T-cell (primary cell): ENCODE measurements at places on chromosomes 12 and 14. TPM values are rescaled to one million over a fixed set of nuclear protein-coding genes. Genes with fewer than 3 reads are reported as not detected.

DNA sequence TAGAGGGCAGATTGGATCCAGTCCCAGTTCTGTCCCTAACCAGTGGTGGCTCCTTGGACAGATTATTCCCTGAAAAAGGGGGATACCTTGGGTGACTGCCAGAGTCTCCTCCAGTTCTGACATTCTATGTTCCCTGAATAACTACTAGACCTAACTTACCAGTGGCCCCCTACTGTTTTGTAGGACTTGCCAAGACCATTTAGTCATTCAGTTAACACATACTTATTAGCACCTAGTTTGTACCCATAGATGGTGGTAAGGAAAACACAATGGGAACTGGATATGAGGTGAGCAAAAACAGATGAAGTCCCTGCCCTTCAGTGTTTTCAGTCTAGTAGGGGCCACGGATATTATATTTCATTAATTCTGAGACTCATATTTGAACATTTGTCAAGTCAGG, 3.5 kb downstream of the PRPF40B start:
- H3K4me3 ChIP-seq: no peak overlapping the region
- H3K27me3 ChIP-seq: no peaks in the 10 kb centered on the region
- H3K4me1 ChIP-seq: peaks cover 12% of the 10 kb centered on the region
- DNase-seq: no peak
- no peak overlapping the region for H3K27ac ChIP-seq

- H3K36me3 ChIP-seq: no peaks in the 10 kb centered on the region
- H3K27ac ChIP-seq: no peak overlapping the region
- no peak for DNase-seq
- no peaks in the 10 kb centered on the region for H3K27me3 ChIP-seq
Measured at GRCh38 chr14:85616386-85616885, 86.5 kb downstream of the FLRT2 start.

DNA sequence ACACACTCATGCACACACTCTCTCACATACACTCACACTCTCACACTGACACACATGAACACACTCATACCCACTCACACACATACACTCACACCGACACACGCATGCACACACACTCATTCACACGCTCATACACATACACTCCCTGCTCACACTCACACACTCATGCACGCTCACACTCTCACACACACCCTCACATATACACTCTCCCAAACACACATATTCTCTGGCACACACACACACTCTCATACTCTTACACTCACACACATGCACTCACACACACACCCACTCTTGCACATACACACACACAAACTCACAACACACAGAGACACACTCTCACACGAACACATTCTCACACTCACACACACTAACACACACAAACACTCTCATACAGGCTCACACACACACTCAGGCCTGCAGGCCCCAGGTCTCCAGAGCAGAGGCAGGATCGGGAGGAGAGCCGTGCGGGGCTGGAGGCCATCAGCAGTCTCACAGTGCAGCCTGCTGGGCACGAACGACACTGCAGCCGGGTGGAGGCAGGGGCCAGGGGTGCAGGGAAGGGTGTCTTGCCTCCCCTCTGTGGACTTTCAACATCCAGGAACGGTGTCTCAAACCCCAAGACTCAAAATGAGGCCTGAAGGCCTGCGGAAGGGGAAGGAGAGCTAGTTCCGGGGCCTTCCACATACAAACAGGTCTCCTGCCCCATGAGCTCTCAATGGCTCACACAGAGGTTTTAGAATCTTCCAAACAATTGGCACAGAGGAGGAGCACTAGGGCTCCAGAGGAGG, 148.7 kb downstream of the ANO2 start:
- H3K27me3 ChIP-seq: peaks cover 19% of the 10 kb centered on the region
- DNase-seq: peak; percentile 4
- no peaks in the 10 kb centered on the region for H3K36me3 ChIP-seq

DNA sequence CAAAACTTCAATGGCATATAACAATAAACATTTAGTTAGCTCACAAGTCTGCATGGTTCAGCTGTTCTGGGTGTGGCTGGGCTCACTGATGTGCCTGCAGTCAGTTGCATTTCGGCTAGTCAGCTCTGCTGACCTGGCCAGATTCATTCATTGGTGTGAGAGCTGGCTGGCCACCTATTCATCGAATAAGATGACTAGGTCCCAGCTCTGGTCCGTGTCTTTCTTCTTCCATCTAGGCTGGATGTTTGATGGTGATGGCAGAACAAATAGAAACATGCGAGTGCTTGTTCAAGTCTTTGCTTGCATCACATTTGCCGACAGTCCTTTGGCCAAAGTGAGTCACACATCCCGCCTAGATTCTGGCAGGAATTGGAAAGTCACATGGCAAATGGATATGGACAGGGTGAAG, 203.3 kb upstream of the CRY1 start:
- no peak overlapping the region for H3K4me3 ChIP-seq
- no peaks in the 10 kb centered on the region for H3K36me3 ChIP-seq
- H3K4me1 ChIP-seq: peaks cover 7% of the 10 kb centered on the region
- H3K27ac ChIP-seq: no peak overlapping the region
- DNase-seq: no peak

GRCh38 chr12:211639-212414, 2.1 kb downstream of the SLC6A12 start:
- H3K27me3 ChIP-seq: no peaks in the 10 kb centered on the region
- DNase-seq: no peak
- H3K27ac ChIP-seq: no peak overlapping the region

- H3K4me3 ChIP-seq: no peak overlapping the region
- no peaks in the 10 kb centered on the region for H3K36me3 ChIP-seq
- H3K27ac ChIP-seq: no peak overlapping the region
- H3K4me1 ChIP-seq: no peaks in the 10 kb centered on the region
Measured at GRCh38 chr12:81222846-81223592, 145.1 kb downstream of the ACSS3 start.

GRCh38 chr14:47328376-47328775, 347.0 kb downstream of the MDGA2 start:
- no peaks in the 10 kb centered on the region for H3K36me3 ChIP-seq
- no peak overlapping the region for H3K4me3 ChIP-seq
- H3K4me1 ChIP-seq: no peaks in the 10 kb centered on the region

Gene NRL
- total RNA-seq: 3.4 TPM

GRCh38 chr12:14774906-14775635, 28.2 kb downstream of the WBP11 start:
- H3K4me1 ChIP-seq: peaks cover 33% of the 10 kb centered on the region
- no peak for DNase-seq
- peak overlapping the region; percentile 81 for H3K27ac ChIP-seq
- H3K36me3 ChIP-seq: no peaks in the 10 kb centered on the region

Gene AKAP3
- 2.9 TPM for total RNA-seq

Gene PLEKHD1
- total RNA-seq: 0.28 TPM

DNA sequence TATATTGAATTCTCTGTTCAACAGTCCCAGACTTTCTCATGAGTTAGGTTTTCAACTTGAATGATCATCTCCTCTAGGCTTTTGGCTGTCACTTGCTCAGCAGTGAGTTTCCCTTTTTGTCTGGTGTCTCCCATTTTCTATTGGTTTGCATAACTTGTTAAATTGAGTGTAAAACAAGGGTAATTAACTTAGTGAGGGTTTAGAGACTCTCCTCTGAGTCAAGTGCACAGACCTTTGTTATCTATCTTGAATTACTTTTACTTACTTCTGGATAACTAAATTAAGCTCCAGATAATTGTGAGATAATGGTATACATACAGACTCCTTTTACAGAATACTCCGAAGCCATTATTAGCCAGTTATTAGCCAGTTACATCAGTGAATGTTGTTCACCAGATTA, 22.0 kb downstream of the MLXIP start:
- H3K27me3 ChIP-seq: no peaks in the 10 kb centered on the region
- no peak overlapping the region for H3K4me3 ChIP-seq
- H3K27ac ChIP-seq: peak overlapping the region; percentile 71
- H3K36me3 ChIP-seq: no peaks in the 10 kb centered on the region

- H3K27ac ChIP-seq: no peak overlapping the region
- H3K27me3 ChIP-seq: no peaks in the 10 kb centered on the region
- H3K4me1 ChIP-seq: no peaks in the 10 kb centered on the region
- H3K4me3 ChIP-seq: no peak overlapping the region
Measured at GRCh38 chr12:124663206-124663605, 95.8 kb upstream of the NCOR2 start.

Gene SDR9C7
- total RNA-seq: not detected

GRCh38 chr14:88196925-88197324, 126.1 kb downstream of the KCNK10 start:
- DNase-seq: no peak
- H3K4me3 ChIP-seq: no peak overlapping the region
- no peaks in the 10 kb centered on the region for H3K4me1 ChIP-seq
- H3K36me3 ChIP-seq: no peaks in the 10 kb centered on the region
- H3K27me3 ChIP-seq: peaks cover 7% of the 10 kb centered on the region

DNA sequence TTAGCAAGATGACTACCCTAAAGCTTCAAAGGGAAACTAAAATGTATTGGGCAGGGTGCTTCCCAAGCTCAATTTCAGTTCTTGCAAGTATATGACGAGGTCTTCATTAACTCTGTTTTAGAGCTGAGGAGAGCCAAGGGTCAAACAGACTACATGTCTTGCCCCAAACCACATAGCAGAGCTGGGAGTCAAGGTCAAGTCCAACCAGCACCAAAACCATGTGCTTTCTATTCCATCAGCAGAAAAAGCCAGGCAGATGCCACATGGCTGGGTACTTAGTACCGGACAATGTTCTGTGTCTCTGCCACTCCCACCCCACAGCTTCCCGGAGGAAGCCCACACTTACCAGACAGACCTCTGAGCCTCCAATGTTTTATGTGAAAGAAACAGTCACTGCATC, 17.6 kb downstream of the NID2 start:
- H3K36me3 ChIP-seq: no peaks in the 10 kb centered on the region
- H3K4me3 ChIP-seq: no peak overlapping the region
- no peak overlapping the region for H3K27ac ChIP-seq

DNA sequence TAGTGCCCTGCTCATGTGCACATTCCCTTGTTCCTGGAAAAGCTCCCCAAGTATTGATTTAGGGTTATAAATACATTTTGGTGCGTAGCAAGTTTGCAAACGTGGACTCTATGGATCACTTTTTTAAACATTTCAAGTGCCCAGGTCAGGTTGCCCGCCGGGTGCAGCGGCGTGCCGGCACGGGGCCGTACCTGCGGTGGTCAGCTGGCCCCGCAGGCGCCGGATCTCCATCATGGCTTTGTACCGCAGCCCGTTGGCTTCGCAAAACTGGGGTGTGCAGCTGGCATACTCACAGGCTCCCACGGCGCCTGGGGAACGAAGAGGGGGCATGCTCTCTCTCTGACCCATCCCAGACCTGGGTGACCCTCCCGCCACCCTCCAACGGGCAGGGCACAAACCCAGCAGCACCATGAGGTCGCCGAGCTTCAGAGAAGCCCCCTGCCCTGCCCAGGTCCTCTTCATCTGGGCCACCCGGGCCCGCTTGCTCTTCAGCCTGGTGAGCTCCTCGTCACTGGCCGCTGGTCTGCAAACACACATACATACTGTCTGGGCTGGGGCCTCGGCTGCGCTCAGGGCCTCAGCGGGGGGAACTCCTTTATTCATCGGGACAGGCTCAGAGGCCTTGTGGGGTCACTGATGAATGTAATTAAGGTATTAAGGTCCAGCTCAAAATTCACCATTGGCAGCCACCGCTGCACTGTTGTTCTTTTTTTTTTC, 35.1 kb downstream of the DHX37 start:
- H3K4me1 ChIP-seq: no peaks in the 10 kb centered on the region
- no peaks in the 10 kb centered on the region for H3K27me3 ChIP-seq
- H3K4me3 ChIP-seq: no peak overlapping the region

Gene MANSC4
- total RNA-seq: not detected

- DNase-seq: no peak
- no peak overlapping the region for H3K4me3 ChIP-seq
- no peaks in the 10 kb centered on the region for H3K27me3 ChIP-seq
- H3K4me1 ChIP-seq: no peaks in the 10 kb centered on the region
- no peak overlapping the region for H3K27ac ChIP-seq
- no peaks in the 10 kb centered on the region for H3K36me3 ChIP-seq
Measured at GRCh38 chr14:33280646-33281045, 342.0 kb downstream of the NPAS3 start.
